Hematopoietic multipotent progenitor cell treated with erythropoietin and hydrocortisone succinate and interleukin-3 and kit ligand, for 17 days (in vitro differentiated cells): ENCODE measurements at places on chromosomes 16 and 17.

DNA sequence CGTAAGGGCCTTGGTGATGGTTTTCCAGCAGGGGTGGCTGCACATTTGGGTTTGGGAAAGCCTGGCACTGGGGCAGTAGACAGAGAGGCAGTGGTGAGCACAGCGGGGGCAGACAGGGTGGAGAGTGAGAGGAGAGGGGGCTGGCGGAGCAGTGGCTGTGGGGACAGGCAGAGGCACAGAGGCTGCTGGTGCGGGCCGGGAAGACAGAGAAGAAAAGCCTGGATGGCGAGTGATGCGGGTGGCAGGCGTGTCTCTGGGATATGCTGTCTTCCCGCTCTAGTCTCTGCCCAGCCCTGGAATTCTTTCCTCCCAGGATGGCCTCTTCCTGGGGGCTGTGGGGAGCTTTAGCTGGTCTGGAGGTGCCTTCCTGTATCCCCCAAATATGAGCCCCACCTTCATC is 16.9 kb downstream of the ITGAD start:
- no peak for DNase-seq

GRCh38 chr17:2705888-2706795 is 5.4 kb downstream of the CLUH start:
- no peak for DNase-seq

GRCh38 chr17:1181753-1182137 is 2.0 kb upstream of the ABR start:
- DNase-seq = no peak

DNA sequence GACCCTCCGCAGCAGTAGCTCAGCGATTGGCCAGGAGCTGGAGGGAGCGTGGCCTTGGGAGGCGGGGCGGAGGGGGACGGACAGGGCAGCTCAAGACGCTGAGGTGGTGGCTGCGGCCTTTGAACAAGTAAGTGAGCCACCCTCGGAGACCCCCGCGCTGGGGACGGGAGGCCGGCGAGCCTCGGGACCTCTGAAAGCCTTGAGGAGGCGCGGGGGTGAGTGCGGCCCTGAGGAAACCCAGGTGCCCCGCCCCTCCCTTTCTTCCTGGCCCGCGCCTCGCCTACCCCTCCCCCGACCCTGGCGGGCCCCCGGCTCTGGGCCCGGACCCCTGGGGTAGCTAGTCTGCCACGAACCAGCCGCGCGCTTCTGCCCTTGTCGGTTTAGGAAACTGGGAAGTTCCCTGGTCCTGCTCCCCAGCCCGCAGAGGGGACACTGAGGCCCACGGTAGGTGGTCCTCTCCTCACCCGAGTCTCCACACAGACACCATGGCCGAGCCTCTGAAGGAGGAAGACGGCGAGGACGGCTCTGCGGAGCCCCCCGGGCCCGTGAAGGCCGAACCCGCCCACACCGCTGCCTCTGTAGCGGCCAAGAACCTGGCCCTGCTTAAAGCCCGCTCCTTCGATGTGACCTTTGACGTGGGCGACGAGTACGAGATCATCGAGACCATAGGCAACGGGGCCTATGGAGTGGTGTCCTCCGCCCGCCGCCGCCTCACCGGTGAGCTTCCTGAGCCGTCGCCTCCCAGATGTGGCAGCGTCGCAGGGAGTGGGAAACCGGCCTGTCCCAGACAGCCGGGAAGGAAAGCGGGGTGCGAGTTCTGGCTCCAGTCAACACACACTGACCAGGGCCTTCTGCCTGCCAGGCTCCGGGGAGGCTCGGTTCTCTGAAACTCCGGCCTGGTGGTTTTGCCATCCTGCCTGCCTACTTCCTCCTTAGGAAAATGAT is at the start of gene MAPK7:
MAPK7 (plus strand) TSS at position 83 of the 945 bp plus-strand sequence; CDS start at position 486, 403 bp downstream.
- DNase-seq = no peak

- DNase-seq = no peak
Observed at GRCh38 chr17:79034931-79035485, 11.0 kb downstream of the C1QTNF1 start.

- no peak for DNase-seq
Observed at GRCh38 chr17:45895969-45896785, 1.8 kb downstream of the MAPT start.

- no peak for DNase-seq
Observed at GRCh38 chr17:17505610-17506171, 9.5 kb upstream of the RASD1 start.

DNA sequence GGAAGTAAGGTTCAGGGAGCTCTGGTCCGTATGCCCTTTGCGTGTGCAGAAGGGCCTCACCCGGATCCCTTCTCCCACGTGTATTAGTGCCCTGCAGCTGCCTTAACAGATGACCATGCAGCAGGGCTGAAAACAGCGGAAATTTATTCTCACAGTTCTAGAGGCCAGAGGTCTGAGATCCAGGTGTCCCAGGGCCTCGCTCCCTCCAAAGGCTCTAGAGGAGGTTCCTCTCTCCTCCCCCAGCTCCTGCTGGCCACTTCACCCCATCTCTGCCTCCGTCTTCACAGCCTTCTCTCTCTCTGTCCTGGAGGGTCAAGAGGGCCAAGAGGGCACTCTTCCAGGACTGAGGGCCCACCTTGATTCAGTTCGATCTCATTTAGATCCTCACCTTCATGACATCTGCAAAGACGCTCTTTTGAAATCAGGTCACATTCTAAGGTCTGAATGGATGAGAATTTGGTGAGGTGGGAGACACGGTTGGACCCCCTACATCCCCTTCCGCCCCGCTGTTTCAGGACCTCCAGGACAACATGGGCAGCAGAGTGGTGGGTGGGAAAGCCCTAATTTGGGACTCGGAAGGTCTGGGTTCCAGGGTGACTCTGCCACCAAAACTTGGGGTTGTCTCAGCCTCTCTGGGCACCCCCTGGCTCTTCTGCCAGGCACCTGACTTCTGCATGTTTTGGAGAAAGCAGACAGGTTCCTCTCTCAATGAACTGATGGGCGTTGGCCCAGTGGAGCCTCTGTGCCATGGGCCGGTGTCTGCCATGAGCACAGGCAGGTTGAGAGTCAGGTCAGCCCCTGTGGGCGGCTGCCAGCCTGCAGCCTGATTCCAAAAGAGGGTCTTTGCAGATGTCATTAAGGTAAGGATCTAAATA is 361.2 kb downstream of the SEC14L1 start:
- DNase-seq = no peak

GRCh38 chr16:69568676-69569075 is 2.9 kb downstream of the NFAT5 start:
- no peak for DNase-seq

GRCh38 chr16:85401917-85402766 is 211.0 kb upstream of the GSE1 start:
- DNase-seq = no peak

DNA sequence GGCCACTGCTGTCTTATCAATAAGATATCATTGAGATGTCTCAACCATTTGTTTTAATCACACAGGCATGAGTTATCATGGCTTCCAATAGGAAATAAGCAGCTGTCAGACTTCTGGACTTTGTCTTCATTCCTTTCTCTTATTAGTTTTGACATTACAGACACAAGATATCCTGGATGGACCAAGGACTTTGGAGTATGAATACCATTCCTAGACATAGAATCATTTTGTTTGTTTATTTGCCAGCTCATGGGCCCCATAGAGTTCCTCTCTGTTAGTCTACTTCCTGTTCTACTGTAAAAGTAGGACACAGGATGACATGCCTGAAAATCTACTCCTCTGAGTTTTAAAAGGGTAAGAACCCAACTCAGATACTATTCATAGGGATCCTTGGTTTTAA is 77.7 kb upstream of the KCNJ16 start:
- DNase-seq = no peak
